ENCODE measurements at places on chromosomes 12 and 14.

DNA sequence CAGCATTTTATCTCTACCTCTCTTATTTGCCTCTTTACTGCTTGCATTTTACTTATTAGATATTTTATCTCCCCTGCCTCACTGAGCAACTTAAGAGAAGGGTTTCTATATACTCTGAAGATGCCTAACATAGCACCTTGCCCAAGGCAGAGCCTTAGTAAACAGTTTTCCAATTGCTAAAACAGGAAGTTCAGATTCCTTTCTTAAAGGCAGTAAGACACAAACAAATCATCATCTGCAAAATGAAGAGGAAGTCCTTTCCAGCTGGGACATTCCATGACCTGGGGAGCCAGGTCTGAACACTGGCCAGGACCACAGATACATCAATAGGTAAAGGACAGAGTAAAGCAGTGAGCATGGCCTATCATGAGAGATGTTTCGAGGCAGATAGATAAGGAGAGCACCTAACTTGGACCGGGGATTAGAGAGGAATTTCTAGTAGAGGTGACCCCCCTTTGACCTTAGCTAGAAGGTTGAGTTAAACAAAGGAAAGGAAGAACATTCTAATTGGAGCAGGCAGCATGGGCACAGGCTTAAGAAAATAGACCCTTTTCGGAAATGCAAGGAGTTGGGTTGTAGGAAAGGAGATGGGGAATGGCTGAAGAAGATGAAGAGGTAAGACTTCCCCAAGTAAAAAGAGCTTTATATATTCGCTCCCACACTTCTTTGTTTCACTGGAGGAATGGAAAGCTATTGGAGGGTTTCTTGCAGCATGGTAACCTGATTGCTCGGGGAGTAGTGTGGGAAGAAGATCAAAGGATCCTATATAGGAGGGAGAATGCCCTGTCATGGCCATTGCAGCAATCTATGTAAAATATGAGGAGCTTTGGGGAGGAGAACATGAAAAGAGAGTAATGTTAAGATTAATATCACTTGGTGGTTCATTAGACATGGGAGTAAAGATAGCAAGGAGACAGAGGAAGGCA is 94.8 kb downstream of the PHLDA1 start:
- no peaks in the 10 kb centered on the region for H3K36me3 ChIP-seq
- H3K4me1 ChIP-seq = peaks cover 27% of the 10 kb centered on the region
- H3K27ac ChIP-seq = no peak overlapping the region
- no peak overlapping the region for H3K4me3 ChIP-seq
- H3K27me3 ChIP-seq = no peaks in the 10 kb centered on the region

DNA sequence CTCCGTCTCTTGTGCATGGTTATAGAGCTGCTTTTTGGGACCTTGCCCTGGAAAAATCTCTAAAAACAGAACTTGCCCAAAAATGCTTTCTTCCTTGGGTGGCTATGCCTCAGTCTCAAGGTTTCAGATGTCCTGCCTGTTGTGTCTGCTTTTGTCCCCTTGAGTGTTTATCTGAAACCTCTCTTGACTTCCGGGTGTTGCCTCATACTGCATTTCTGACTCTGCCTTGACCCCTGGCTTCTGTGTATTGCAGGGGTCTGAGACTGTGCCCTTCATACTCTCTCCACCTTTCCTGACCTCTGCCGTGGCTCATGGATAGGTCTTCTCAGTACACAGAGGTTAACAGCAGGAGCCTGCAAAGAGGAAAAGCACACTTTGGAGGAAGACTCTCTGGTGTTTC is 124.8 kb upstream of the NTF3 start:
- H3K27ac ChIP-seq = no peak overlapping the region
- no peaks in the 10 kb centered on the region for H3K36me3 ChIP-seq
- no peak for DNase-seq
- no peak overlapping the region for H3K4me3 ChIP-seq
- no peaks in the 10 kb centered on the region for H3K4me1 ChIP-seq
- H3K27me3 ChIP-seq = peaks cover 15% of the 10 kb centered on the region

DNA sequence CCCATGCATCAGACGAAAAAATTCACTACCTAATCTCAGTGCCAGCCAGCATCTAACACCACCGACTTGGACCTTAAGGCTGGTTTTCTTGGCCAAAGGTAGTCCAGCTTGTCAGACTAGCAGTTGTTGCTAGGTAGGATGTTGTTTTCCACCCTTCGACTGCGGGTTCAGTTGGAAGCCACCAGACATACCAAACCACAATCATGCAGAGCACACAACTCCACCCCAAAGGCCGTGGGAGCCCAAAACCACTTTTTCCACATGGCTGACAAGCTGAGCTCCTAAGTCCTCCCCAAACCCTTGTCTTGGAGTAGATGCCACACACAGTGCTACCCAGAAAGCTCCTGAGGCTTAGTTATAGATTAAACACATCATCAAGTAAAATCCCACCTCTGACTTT is 46.8 kb downstream of the LRIG3 start:
- DNase-seq = no peak
- no peak overlapping the region for H3K27ac ChIP-seq
- H3K4me3 ChIP-seq = no peak overlapping the region
- no peaks in the 10 kb centered on the region for H3K27me3 ChIP-seq

DNA sequence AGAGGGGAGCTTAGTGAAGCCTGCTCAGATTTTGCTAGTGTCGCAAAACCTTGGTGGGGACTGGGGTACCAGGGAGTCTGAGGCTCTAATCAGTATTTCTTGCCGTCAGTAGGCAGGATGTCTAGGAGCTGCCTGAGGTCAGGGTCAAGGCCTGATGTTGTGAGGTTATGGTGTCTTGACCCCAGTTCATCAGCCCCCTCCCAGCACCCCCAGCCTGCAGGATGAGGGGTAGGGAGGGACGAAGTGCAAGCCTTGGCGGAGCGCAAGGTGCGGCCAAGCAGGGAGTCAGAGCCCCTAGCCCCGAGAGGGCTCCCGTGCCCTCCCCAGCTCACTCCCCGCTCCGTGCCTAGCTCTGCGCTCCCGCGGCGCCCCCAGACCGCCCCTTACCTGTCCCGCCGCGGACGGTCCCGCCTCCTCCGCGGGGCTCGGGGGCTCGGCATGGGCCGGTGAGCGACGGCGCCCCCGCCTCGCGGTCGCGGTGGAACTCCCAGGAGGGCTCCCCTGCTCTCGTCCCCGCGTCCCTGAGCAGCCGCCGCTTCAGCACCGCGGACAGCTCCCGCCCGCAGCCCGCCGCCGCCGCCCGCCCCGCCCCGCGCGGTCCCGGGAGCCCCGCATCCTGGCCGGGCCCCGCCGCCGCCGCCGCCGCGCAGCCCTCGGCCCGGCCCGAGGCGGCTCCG is 347 bp downstream of the SYNDIG1L start:
- H3K27ac ChIP-seq = no peak overlapping the region
- H3K27me3 ChIP-seq = peaks cover 49% of the 10 kb centered on the region
- peaks cover 6% of the 10 kb centered on the region for H3K4me1 ChIP-seq
- no peaks in the 10 kb centered on the region for H3K36me3 ChIP-seq

- H3K27ac ChIP-seq = no peak overlapping the region
- H3K36me3 ChIP-seq = peaks cover 6% of the 10 kb centered on the region
- H3K4me1 ChIP-seq = peaks cover 8% of the 10 kb centered on the region
Measured at GRCh38 chr14:50734950-50735695, 67.0 kb upstream of the SAV1 start.

- no peaks in the 10 kb centered on the region for H3K4me1 ChIP-seq
- H3K27ac ChIP-seq = no peak overlapping the region
- DNase-seq = no peak
- H3K4me3 ChIP-seq = no peak overlapping the region
- no peaks in the 10 kb centered on the region for H3K27me3 ChIP-seq
- no peaks in the 10 kb centered on the region for H3K36me3 ChIP-seq
Measured at GRCh38 chr12:84585776-84586395, 326.7 kb downstream of the SLC6A15 start.
